Renal cortex interstitium (tissue), 15 donors: ENCODE measurements at places on chromosomes 6 and 20. TPM values are rescaled to one million over a fixed set of nuclear protein-coding genes. Genes with fewer than 3 reads are reported as not detected.

Gene NHLRC1
- 2.3 TPM for polyA plus RNA-seq

Gene OR2B6
- polyA plus RNA-seq, result 0.32 TPM

Gene SEC23B
- 66.9 TPM for polyA plus RNA-seq

GRCh38 chr20:47276851-47277534 is 79.5 kb downstream of the ZMYND8 start:
- DNase-seq, result no peak

GRCh38 chr6:45447716-45448115 is 70.0 kb upstream of the SUPT3H start:
- DNase-seq, result no peak

GRCh38 chr6:56852260-56853010 is 102.5 kb upstream of the BEND6 start:
- no peak for DNase-seq

DNA sequence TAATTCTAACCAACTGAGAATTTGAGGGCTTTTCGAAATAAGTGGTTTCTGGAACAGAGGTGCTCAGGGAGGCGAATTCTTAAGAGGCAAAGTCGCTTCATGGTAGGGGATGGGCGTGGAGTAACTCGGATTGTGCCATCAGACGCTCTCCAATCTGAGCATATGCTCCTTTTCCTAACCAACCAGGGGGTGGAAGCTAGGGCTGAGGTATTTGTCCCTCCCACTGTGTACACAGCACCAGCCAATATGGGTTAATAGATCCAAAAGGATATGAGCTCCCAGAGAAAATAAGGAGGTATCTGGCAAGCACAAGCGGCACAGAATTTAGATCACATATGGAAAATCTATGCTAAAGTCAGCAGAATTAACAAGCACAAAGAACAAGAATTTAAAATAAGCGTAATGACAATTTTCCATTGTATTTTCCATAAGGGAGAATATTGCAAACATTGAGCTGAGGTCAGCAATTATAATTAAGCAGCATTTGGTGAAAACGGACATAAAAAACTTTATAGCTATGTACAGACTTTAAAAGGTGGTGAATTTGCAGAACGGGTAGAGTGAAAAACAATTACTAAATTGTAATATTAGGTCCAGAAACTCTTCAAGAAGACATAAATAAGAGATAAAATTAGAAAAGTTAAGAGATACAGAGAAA is 55.0 kb upstream of the PHACTR1 start:
- no peak for DNase-seq

DNA sequence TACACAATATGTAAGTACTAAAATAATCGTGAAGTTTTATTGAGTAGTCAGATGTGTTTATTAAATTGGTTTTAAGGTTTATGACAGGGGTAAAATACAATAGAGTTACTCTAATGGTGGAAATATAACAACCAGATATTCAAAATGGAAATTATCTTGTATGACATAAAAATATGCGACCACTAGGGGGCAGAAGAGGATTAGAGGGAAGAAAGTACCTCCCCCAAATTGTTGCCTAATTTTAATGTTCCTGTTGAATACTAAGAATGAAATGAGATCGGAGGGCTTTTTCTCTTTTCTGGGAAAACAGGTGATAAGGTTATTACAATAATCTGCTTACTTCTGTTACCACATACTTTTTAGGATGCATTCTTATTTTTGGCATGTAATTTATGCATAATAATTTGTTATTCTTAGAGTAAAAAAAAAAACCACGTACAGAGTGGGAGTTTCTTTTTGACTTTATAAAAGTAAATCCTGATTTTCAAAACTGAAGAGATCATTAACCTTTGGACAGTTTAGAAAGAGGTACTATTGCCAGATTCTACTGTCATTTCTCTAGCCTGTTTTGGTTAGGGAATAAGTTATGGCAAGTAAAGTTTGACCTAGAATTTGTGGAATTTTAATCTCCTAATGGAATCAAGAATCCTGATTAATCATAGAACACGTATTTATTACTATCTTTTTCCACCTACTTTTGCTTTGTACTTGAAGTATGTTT is 159.2 kb downstream of the CD109 start:
- DNase-seq, result peak; percentile 33

- DNase-seq, result no peak
Measured at GRCh38 chr6:122604676-122605075, 5.5 kb upstream of the PKIB start.

GRCh38 chr6:95169775-95170174 is 407.6 kb upstream of the MANEA start:
- DNase-seq, result no peak
